Transverse colon (tissue), 4 donors: ENCODE measurements at places on chromosomes 12 and 14.

GRCh38 chr12:113119980-113120669 is 15.4 kb downstream of the RASAL1 start:
- no peaks in the 10 kb centered on the region for H3K27me3 ChIP-seq
- H3K4me3 ChIP-seq = no peak overlapping the region

- no peak for DNase-seq
- peak overlapping the region; percentile 100 for H3K27ac ChIP-seq
- peaks cover 29% of the 10 kb centered on the region for H3K36me3 ChIP-seq
Measured at GRCh38 chr14:102087762-102088011, 843 bp upstream of the HSP90AA1 start.

DNA sequence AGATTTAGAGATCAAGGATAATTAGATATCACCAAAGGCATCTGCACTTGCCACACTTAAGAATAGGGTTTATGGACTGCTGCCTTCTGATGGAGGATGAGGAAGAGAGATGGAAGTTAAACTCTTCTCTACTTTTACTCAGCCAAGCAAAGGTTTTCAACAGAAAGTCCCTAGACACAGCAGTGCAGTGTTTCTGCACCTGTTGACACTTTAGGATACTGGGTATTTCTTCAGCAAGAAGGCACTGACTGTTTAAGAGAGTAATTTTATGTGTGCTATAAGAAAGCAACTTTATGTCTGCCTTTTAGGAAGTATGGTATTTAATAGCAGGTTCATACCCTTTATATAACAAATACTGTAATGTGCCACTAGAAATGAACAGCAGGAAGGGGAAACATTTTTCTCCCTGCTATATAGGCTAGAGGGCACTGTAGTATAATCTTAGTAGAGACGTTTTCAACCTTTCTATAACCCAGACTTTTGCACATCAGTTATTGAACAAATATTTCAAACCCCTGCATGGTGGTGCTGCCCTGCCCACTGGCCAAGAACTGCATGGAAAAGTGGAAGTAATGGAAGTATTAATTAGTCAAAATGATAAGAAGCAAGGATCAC is 225.0 kb upstream of the GRIP1 start:
- H3K4me3 ChIP-seq = no peak overlapping the region
- H3K4me1 ChIP-seq = peaks cover 5% of the 10 kb centered on the region
- H3K36me3 ChIP-seq = no peaks in the 10 kb centered on the region

- H3K36me3 ChIP-seq = no peaks in the 10 kb centered on the region
- no peaks in the 10 kb centered on the region for H3K4me1 ChIP-seq
- no peaks in the 10 kb centered on the region for H3K27me3 ChIP-seq
- peak overlapping the region; percentile 41 for H3K27ac ChIP-seq
- H3K4me3 ChIP-seq = no peak overlapping the region
Measured at GRCh38 chr14:52801014-52801712, 9.8 kb upstream of the GNPNAT1 start.

DNA sequence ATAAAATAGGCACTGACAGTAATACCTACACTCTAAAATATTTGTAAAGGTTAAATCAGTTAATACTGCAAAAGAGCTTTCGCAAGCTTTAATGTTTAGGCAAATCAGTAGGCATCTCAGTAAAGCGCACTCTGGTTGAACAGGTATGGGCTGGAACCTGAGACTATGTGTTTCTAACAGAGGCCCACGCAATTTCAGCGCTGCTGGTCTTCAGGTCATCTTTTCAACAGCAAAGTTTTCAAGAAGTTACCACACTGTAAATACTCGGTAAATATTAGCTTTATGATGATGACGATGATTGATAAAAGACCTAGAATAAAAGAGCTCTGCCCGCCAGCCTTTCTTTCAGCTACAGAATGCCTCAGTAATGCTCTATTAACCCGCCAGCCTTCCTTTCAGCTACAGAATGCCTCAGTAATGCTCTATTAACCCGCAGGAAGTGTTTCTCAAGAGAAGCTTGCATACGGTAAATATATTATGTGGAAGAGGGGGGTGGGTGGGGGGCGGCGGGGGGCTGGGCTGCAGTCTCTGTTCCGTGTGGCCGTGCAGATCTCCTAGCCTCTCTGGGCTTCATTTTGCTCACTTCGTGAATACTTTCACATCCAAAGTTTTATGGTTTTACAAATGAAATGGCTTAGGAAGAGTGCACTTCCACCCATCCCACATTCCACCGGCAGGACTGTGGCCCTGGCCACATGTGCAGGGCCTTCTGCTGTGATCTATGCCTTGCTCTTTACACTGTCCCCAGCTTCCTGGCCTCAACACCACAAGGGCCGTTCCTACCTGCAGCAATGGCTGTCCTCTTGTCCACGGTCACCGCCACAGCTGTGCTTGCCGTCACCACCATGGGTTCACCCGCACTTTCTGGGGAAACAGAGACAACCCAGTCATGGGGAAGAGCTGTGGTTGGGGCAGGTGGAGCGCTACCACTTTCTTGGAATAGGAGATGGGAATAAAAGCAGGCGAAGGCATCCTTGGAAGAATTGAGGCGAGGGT is 19.9 kb downstream of the LRTM2 start:
- peaks cover 13% of the 10 kb centered on the region for H3K27me3 ChIP-seq
- no peak overlapping the region for H3K27ac ChIP-seq
- H3K4me1 ChIP-seq = no peaks in the 10 kb centered on the region

- no peak for DNase-seq
- H3K4me1 ChIP-seq = no peaks in the 10 kb centered on the region
- no peaks in the 10 kb centered on the region for H3K27me3 ChIP-seq
- H3K27ac ChIP-seq = no peak overlapping the region
- H3K4me3 ChIP-seq = no peak overlapping the region
Measured at GRCh38 chr12:7917392-7918267, 18.4 kb downstream of the SLC2A3 start.

DNA sequence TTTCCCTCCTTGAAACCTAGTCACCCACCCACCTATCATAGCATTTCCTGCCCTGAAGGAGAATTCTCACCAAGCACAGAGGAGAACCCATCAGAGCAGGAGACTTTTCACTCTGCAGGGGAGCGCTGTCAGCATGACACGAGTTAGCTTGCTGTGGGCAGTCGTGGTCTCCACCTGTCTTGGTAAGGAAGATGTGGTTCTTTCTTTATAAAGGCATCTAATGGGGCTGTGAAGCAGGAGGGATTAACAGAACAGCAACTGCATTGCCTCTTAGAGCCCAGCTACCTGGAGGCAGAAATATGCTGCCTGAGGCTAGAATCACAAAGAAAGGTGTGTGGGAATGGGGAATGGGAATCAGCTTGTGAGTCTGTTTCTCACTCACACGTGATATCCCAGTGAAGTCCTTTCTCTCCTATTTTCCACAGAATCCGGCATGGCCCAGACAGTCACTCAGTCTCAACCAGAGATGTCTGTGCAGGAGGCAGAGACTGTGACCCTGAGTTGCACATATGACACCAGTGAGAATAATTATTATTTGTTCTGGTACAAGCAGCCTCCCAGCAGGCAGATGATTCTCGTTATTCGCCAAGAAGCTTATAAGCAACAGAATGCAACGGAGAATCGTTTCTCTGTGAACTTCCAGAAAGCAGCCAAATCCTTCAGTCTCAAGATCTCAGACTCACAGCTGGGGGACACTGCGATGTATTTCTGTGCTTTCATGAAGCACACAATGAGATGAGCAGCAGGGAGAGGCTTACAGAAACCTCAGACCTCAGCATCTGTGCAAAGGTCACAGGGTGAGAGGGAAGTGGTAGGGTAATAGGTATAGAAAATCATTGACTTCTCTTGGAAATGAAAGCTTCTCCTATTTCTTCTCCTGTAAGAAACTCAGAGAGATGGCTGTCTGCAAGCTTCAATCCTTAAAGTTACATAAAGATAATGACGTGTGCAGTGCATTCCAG is 316.9 kb downstream of the DAD1 start:
- no peak overlapping the region for H3K27ac ChIP-seq
- peaks cover 11% of the 10 kb centered on the region for H3K27me3 ChIP-seq
- no peak overlapping the region for H3K4me3 ChIP-seq
- DNase-seq = no peak
- H3K36me3 ChIP-seq = no peaks in the 10 kb centered on the region
- no peaks in the 10 kb centered on the region for H3K4me1 ChIP-seq

- H3K36me3 ChIP-seq = no peaks in the 10 kb centered on the region
- H3K4me3 ChIP-seq = no peak overlapping the region
- peak overlapping the region; percentile 43 for H3K27ac ChIP-seq
- peaks cover 33% of the 10 kb centered on the region for H3K4me1 ChIP-seq
Measured at GRCh38 chr12:93373961-93374656, 3.6 kb upstream of the NUDT4 start.
